ENCODE measurements at places on chromosomes 11 and 22.

- DNase-seq = no peak
These were observed 22.0 kb upstream of the MYOD1 start for GRCh38 chr11:17697175-17697949.

DNA sequence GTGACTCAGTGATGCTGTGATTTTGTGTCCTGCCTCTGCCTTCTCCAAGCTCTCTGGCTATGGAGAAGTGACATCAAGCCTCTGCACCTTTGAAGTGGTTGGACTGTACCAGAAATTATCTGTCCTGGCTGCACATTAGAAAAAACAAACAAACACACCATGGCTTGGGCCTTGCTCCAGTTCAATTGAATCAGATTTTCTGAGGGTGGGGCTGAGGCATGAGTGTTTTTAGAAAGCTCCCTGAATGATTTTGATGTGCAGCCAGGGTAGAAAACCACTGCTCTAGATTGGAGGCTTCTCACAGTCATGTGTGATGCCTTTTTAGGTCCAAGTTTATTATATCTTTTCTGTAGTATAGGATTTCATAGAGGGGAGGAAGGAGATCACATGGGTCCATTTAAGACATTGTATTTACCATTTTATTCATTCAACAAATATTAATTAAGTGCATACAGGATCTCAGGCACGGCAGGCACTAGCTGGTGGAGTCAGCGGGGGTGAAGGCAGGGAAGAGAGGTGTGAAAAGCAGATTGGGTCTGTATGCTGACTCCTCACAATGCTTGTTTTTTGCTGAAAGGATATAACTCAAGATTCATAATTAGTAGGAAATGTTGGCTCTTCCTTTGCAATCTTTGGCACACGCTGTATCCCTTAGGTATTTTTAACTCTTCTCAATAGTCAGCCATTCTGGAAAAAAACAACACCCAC is 7.1 kb upstream of the VSTM5 start:
- no peak for DNase-seq

GRCh38 chr11:47354913-47355282 is 2.4 kb upstream of the MYBPC3 start:
- no peak for DNase-seq

GRCh38 chr22:28607795-28608194 is 71.8 kb downstream of the TTC28 start:
- no peak for DNase-seq
